ENCODE measurements at places on chromosomes 16 and 17. TPM values are rescaled to one million over a fixed set of nuclear protein-coding genes. Genes with fewer than 3 reads are reported as not detected.

SLFN14 gene
- total RNA-seq, result 0.24 TPM

NRN1L gene
- 1.8 TPM for total RNA-seq

DNAI2 gene
- total RNA-seq, result not detected

NLRC5 gene
- 1.4 TPM for total RNA-seq

CPPED1 gene
- total RNA-seq, result 1.7 TPM

RPRML gene
- not detected for total RNA-seq

RNF43 gene
- 0.41 TPM for total RNA-seq

NPEPPS gene
- 131 TPM for total RNA-seq

PHOSPHO1 gene
- total RNA-seq, result not detected

KRT17 gene
- total RNA-seq, result 0.81 TPM

NGFR gene
- 85.1 TPM for total RNA-seq

MYH1 gene
- not detected for total RNA-seq

TRPV3 gene
- total RNA-seq, result 1.1 TPM

CHST4 gene
- 0.77 TPM for total RNA-seq

G6PC1 gene
- total RNA-seq, result not detected

TBC1D3C gene
- total RNA-seq, result not detected

FOXK2 gene
- total RNA-seq, result 51.7 TPM

SLC5A10 gene
- total RNA-seq, result 0.19 TPM

KRTAP4-3 gene
- not detected for total RNA-seq

PRR11 gene
- 24.0 TPM for total RNA-seq

C17orf100 gene
- total RNA-seq, result 8.9 TPM

SULT1A3 gene
- total RNA-seq, result 7.3 TPM

FZD2 gene
- 4.1 TPM for total RNA-seq

SLC35G6 gene
- 0.73 TPM for total RNA-seq

ZNF821 gene
- total RNA-seq, result 27.2 TPM

CPNE7 gene
- total RNA-seq, result 2.3 TPM

MFAP4 gene
- total RNA-seq, result 215 TPM

TBC1D3E gene
- not detected for total RNA-seq

KRT32 gene
- total RNA-seq, result not detected

ATP1B2 gene
- 3.1 TPM for total RNA-seq

KRTAP1-5 gene
- total RNA-seq, result not detected

MSLN gene
- 1.0 TPM for total RNA-seq

PRSS21 gene
- total RNA-seq, result 6.8 TPM

KIF18B gene
- 17.8 TPM for total RNA-seq

KRTAP16-1 gene
- total RNA-seq, result 0.13 TPM

EMC8 gene
- 36.6 TPM for total RNA-seq

MC1R gene
- 5.7 TPM for total RNA-seq

ADAP2 gene
- 0.32 TPM for total RNA-seq

SHCBP1 gene
- 1.7 TPM for total RNA-seq

RAC3 gene
- 92.9 TPM for total RNA-seq

SLC38A8 gene
- total RNA-seq, result not detected

DNAH3 gene
- 0.11 TPM for total RNA-seq

CEP295NL gene
- 2.0 TPM for total RNA-seq

ABCA9 gene
- 36.1 TPM for total RNA-seq

NAGS gene
- 3.4 TPM for total RNA-seq

KCNJ18 gene
- not detected for total RNA-seq

TP53TG3B gene
- total RNA-seq, result not detected

MEOX1 gene
- 0.24 TPM for total RNA-seq

CDH1 gene
- 0.33 TPM for total RNA-seq

MYCBPAP gene
- total RNA-seq, result 1.2 TPM

VAT1L gene
- total RNA-seq, result 26.0 TPM

ICAM2 gene
- total RNA-seq, result 11.5 TPM

ABCA3 gene
- 27.0 TPM for total RNA-seq

HOXB7 gene
- total RNA-seq, result 30.5 TPM

IL17C gene
- total RNA-seq, result not detected

DHRS7B gene
- total RNA-seq, result 51.4 TPM

Data from motor neuron (in vitro differentiated cells).